ENCODE measurements at places on chromosomes 11 and 22.
A peak's percentile ranks its signal among the peaks of the same experiment; 100 is the strongest.

GRCh38 chr11:90309693-90310092 is 86.8 kb upstream of the CHORDC1 start:
- DNase-seq = no peak

DNA sequence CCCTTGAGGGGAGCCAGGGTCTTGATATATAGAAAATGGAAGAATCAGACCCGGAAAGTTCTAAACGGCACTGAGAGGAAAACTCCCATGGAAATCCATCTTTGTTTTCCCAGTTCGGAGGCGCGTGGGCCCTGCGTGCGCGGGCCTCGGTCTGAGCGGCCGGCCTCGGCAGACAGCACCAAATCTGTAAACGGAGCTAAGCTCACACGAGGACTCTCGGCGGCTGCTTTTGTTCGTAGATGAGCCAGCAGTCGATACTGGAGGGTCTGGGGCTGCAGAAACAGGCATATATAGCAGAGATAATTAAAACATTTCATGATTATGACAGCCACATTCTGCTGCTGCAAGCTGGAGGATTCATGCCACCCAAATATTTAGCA is 68.5 kb upstream of the PPARA start:
- DNase-seq = no peak

- DNase-seq = no peak
Measured at GRCh38 chr22:26606611-26607010, 11.2 kb downstream of the CRYBB1 start.

GRCh38 chr11:113977071-113977490 is 2.2 kb downstream of the HTR3A start:
- DNase-seq = no peak

DNA sequence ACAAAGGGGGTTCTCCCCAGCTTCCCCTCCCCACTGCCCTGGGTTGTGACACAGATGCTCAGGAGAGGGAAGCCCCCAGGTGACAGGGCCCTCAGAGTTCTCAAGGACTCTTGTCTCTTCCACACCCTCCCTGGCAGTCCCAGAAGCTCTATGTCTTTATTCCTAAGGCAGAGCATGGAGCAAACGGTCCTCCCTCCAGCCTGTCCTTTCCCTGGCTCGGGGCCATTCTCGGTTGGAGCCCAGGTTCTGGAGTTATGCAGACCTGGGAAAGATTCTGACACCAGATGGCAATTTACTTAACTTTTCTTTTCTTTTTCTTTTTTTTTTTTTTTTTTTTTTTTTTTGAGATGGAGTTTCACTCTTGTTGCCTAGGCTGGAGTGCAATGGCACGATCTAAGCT is 186.6 kb downstream of the CEP164 start:
- DNase-seq = no peak

DNA sequence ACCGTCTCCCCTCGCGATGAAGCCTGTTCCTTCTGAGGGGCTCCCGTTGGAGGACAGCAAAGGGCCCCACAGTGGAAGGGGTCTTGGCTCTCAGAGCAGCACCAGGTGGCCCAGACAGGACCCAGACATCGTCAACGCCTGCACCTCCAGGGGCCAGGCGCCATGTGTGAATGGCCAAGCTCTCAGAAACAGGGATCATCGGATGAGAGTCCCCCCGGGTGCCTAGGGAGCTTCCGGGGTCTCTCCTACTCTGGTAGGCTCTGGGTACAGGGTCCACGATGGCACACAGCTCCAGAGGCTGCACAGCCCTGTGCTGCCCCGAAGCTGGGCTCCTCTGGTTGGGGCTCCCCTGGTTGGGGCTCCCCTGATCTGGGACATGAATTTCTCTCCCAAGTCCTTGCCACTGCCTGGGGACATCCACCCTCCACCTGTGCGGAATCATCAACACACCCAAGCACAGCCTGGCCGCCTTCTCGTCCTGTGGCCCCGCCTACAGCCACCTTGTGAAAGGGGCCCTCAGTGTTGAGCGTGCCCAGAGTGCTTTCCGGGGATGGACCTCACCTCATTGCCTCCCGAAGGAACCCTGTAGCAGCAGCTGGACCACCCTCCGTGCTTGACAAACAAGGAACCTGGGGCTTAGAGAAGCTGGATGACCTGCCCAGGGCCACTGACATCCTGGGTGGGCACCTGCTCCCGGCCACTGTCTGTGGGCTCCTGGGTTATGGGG is 929.0 kb downstream of the BRD1 start:
- no peak for DNase-seq

- no peak for DNase-seq
Measured at GRCh38 chr22:17380359-17381087, 11.3 kb downstream of the CECR2 start.

DNA sequence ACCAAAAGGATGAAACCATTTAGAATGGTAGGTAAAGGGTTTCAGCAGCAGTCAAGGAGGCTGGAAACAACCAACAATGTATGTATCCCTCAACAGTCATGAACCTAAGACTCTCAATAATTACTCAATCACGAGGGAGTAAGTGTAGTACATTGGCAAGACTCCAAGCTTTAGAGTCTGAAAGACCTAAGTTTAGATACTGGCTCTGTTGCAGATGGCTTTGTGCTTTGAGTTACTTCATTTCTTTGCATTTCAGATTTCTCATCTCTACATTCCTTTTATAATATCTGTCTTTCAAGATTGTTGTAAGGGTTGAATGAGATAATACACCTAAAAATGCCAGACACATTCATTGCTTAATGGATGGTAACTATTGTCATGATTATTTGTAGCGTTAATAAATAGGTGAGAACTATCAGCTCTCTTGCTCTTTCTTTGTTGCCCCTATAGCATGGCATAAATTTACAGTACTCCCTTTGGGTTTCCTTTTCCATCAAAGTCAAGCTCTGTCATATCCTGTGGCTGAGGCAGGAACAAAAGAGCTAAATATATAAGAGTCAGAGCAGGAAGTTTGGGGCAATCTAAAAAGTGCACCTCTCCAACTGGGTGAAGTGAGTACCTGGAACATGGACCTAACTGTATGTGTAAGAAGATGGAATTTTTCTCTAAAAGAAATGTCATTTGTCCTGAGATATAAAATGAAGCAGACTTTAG is 228.2 kb upstream of the ZC3H12C start:
- no peak for DNase-seq

GRCh38 chr11:6911948-6912347 is 8.9 kb upstream of the OR2D3 start:
- DNase-seq = no peak

DNA sequence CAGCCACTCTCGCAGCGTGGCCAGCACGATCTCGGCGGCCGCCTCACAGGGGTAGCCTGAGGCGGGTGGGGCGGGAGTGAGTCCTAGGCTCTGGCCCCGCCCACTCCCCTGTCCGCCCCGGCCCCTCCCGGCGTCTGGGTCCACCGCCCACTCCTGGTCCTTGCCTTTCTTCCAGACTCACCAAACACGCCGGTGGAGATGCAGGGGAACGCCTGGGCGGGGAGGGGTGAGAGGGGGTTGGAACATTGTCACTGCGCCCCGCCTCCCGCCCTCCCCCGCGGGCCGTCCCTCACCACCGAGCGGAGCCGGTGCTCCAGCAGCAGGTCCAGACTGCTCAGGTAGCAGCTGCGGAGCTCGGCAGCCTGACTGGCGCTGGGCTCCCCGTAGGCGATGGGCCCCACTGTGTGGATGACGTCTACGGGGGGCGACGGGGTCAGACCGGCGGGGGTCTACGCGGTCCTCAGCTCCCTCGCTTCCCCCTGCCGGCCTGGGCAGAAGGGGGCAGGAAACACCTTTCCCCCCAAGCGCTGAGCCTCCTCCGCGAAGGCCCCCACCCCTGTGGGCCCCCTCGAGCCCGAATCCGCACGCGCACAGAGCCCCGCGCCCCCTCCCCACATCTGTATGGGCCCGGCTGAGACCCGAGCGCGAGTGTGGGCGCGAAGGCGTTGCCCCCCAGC is 13.2 kb downstream of the OTUB1 start:
- DNase-seq = no peak

DNA sequence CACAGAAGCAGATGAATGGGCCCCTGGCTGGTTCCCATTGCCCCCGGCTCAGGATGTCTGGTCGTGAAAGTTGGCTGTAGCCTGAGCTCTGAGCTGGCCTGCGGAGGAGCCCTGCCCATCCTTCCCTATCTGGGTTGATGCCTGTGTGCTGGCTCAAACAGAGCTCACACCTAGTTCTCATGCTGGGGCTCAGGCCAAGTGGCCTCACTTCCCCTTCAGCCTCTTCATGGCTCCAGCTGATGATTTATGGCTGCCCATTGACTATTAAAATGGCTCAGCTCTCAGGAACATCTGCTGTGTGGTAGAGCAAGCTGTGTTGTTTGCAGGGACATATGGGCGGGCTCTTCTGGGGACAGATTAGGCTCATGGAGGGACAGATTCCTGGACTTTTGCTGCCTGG is 64.7 kb downstream of the ADAMTS15 start:
- DNase-seq = no peak

DNA sequence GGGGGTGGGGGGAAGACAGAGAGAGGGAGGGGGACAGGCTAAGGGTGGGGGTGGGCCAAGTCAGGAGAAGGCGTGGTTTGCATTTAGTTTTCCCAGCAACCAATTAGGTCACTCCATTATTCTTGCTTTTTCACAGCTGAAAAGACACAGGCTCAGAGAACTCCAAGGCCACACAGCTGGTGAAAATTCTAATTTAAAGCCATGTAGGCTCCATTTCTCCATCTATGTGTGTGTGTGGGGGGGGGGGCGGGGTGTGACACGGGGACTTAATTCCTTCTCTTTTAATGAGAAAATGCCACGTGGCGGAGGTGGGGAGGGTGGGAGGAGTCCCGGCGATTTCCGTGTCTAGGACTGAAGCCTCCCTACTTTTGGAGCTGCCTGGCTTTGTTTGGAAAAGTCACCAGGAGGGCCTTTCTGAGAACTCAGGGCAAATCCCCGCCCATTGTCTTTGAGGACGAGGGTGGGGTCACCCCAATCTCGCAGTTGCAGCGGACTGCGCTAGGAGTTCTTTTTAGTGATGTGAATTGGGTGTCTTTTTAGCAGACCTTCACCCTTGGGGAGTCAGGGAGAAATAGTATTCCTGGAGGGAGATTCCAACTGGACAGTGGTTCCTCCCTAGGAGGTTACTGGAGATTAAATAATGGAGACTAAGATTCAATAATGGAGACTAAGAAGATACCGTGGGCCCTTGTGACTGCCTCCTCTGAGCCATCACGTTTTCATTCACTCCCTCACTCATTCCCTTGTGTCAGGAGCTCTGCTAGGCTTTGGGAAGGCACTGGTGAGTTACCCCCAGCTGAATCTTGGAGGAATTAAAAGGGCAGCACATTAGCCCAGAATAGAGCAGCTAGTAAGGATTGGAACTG is 36.4 kb upstream of the PTPRJ start:
- DNase-seq = no peak

GRCh38 chr11:8127447-8127846 is 41.4 kb downstream of the RIC3 start:
- no peak for DNase-seq

GRCh38 chr11:130488848-130489584 is 40.6 kb downstream of the ADAMTS15 start:
- no peak for DNase-seq

- DNase-seq = peak; percentile 70
Measured at GRCh38 chr11:4826425-4826824, 5.3 kb downstream of the OR51F2 start.

GRCh38 chr11:86418917-86419316 is 44.2 kb downstream of the CCDC81 start:
- DNase-seq = no peak

GRCh38 chr22:49896201-49896600 is 22.0 kb downstream of the ALG12 start:
- no peak for DNase-seq

GRCh38 chr11:96338910-96339705 is 3.9 kb downstream of the MAML2 start:
- DNase-seq = no peak

- no peak for DNase-seq
Measured at GRCh38 chr11:47394050-47394321, 14.4 kb upstream of the SLC39A13 start.

- peak; percentile 19 for DNase-seq
Measured at GRCh38 chr11:19258641-19259230, 18.0 kb upstream of the E2F8 start.

DNA sequence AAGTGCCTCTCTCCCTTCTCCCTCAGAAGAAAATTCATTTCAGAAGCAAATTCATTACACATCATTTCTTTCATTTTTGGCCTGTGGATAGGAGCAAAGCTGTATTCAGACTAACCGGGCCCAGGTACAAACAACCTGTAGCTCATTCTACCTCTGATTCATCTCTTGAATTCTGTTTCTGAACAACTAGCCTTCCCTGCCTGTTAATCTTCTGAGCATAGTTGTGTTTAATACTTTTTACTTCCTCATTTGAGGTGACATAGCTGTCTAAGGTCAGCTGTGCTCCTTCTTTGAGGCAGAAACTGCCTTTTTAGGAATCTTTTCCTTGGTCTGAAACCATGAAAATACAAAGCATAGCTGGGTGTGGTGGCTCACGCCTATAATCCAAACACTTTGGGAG is 12.6 kb upstream of the IL18BP start:
- DNase-seq = no peak

DNA sequence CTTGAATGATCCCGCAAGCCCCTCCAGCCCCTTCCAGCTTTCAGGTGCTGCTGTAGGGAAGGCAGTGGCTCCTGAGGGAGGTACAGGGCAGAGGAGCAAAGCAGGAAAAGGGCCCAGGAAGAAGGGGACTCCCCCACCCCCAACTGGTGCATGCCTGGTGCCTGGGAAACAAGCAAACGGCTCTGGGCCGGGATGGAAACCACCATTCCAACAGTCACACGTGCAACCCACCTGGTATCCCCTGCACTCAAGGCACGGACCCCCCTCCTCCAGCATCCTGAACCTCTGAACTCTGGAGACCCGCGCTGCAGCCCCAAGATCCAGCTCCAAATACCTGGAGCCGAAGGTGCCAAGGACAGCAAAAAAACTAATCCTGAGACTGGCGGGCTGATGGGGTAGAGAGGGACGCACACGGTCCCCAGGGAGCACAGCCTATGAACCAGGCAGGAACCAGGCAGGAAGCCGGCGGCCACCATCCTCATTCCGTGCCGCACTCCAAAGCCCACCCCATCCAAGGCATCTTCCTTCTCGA is 537 bp downstream of the SCN4B start:
- no peak for DNase-seq

- no peak for DNase-seq
Measured at GRCh38 chr22:27250886-27251285, 550.7 kb downstream of the MN1 start.

- DNase-seq = no peak
Measured at GRCh38 chr11:19632499-19632834, 80.2 kb upstream of the NAV2 start.

GRCh38 chr11:70468256-70469195 is 70.2 kb downstream of the CTTN start:
- DNase-seq = peak; percentile 44

DNA sequence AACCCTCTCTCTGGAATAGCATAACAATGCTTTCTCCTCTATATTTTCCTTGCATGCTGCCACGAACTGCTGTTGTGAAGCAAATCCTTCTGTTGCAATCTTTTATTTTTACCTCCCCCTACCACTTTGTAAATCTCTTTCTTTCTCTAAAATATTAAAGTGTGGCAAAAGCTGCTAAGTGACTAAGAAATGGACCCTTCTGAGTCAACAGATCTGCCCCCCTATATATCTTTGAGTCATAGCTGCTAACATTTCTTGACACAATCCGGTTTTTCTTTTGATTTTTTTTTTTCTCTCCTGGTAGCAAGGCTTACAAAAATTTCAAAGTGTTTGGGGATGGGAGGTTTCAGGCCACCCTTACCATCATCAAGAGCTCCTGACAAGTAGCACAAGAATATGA is 39.0 kb upstream of the KIRREL3 start:
- no peak for DNase-seq

- DNase-seq = no peak
Measured at GRCh38 chr22:29724843-29725242, 5.0 kb downstream of the CABP7 start.

- no peak for DNase-seq
Measured at GRCh38 chr11:9596926-9597464, 23.5 kb downstream of the WEE1 start.

- DNase-seq = no peak
Measured at GRCh38 chr11:25890626-25891260, 441.2 kb upstream of the ANO3 start.
